Stimulated activated CD8-positive, alpha-beta memory T cell treated with anti-CD3 and anti-CD28 coated beads, Interleukin-4, amount 100 ng/mL, for 4 hours (primary cell): ENCODE measurements at places on chromosomes 2 and 18.

DNA sequence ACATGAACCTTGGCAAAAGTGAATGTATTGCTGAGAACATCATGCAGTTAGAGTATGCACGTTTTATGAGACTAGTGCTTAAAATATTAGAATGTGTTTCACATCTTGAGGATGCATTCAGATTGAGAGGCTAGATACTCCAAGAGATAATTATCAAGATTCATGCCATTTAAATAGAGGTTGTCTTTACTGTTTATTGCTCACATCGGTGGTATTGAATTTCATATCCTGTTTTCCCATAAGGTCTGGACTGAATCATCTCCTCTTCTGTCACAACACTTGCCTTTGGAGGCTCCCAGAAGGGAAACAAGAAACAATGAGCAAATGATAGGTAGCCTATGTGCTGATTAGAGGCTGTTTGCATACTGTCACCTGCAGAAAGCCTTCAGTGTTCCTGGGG, 83.8 kb downstream of the CLHC1 start:
- DNase-seq: no peak

DNA sequence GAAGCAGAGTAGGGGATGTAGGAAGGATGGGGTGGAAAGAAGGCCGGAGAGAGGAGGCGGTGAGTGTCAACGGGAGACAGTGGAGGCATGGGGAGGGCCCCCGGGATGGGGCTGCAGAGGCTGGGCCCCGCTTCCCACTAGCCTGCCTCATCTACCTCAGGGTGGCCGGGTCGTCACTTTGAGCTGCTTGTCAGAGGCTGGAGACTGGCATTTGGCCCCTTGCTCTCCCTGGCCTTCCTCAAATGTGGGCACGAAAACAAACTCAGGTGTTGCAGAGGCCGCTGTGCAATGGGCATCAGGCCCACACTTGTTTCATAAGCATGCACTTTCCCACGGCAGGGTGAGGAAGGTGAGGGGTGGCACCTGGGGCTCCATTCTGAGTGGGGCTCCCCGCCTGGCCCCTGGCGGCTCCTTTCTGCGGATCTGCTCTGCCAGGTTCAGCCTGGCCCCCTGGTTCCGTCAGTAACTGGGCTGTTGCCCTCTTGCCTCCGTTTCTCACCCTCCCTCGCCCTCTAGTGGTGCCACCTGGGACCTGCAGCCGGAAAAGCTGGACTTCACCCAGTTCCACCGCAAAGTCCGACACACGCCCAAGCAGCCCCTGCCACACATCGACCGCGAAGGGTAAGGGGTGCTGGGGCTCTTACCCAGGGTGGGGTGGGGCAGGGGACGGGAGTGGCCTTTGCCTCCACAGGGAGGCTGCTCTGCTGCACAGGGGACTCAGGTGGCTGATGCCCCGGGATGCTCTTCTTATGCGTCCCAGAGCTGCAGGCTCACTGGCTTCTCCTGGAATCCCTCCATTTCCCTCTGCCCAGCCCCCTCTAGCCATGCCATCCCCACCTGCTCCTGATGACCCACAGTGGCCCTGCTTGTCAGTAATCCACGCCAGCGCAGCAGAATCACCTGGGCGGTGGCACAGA, 125.4 kb downstream of the CTIF start:
- no peak for DNase-seq

DNA sequence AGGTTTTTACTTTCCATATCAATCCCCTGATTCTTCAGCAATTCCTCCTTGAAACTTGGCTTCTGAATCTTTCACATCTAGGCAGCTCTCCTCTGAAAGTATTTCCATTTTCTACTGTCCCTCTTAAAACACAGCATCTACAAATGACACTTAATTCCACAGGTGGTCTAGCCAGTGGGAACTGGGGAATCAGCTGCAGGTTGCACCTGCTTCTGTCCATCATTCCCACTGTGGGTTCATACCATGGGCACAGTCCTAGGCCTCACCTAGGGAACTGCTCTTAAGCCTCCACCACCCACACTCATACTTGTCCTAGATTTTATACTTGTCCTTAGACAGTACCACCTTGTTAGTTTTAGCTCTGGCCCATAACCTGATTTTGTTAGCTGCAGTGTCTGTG, 2.2 kb downstream of the LOXL3 start:
- DNase-seq: no peak

GRCh38 chr18:45876161-45876560, 50.7 kb downstream of the SIGLEC15 start:
- DNase-seq: no peak
